ENCODE measurements at places on chromosomes 7 and 10. TPM values are rescaled to one million over a fixed set of nuclear protein-coding genes. Genes with fewer than 3 reads are reported as not detected.

DNA sequence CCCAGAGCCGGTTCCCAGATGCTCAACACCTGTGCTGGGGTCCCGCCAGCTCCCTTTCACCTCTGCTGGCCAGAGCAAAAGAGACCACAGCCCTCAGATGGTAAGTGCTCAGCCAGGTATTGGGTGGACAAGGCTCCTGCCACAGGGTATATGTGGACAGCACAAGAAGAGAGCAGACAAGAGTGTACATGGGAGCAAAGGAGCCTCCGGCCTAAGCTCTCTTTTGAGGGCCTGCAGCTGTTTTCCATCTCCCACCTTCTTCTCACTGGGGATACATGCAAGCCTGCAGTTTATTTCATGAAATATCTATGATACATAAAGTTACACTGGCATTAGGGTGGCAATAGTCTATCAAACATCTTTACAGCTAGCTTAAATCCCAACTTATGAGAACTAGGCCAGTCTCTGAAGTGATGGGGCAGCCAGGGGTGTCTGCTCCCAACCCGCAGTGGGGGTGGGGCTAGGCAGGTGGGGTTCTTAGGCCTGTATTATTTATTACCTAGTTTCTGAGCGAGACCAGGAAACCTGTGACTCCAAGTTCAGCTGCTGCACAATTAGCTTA is 50.4 kb upstream of the DDC start:
- no peak for DNase-seq

DNA sequence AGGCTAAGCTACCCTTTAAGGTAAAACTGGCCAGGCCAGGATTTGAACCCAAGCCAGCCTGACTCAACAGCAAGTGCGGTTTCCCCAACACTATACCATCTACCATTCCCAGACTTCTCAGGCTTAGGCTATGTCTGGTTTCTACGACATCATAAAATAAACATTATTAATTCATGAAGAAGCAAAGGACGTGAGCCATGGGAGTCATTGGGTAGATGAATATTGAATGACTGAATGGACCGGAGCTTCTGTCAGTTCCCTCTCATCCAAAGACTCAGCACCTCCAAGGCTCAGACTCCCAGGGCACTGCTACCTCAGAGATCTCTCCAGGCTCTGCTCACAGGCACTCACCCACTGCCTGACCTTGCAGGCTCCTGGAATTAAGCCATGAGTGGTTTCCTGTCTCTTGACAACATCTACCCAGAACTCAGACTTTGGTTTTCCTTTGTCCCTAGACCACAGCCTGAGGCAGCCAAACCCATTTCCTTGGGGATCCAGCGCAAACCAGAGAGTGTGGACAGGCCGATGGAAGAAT is 64.6 kb upstream of the STEAP1B start:
- DNase-seq: no peak

GRCh38 chr7:138889582-138890498 is 91.3 kb downstream of the KIAA1549 start:
- DNase-seq: no peak

The STRIP2 gene
- total RNA-seq: not detected
